ENCODE measurements at places on chromosomes 1 and 21. TPM values are rescaled to one million over a fixed set of nuclear protein-coding genes. Genes with fewer than 3 reads are reported as not detected.
A peak's percentile ranks its signal among the peaks of the same experiment; 100 is the strongest.

Gene IGSF3
- total RNA-seq: 24.0 TPM

DNA sequence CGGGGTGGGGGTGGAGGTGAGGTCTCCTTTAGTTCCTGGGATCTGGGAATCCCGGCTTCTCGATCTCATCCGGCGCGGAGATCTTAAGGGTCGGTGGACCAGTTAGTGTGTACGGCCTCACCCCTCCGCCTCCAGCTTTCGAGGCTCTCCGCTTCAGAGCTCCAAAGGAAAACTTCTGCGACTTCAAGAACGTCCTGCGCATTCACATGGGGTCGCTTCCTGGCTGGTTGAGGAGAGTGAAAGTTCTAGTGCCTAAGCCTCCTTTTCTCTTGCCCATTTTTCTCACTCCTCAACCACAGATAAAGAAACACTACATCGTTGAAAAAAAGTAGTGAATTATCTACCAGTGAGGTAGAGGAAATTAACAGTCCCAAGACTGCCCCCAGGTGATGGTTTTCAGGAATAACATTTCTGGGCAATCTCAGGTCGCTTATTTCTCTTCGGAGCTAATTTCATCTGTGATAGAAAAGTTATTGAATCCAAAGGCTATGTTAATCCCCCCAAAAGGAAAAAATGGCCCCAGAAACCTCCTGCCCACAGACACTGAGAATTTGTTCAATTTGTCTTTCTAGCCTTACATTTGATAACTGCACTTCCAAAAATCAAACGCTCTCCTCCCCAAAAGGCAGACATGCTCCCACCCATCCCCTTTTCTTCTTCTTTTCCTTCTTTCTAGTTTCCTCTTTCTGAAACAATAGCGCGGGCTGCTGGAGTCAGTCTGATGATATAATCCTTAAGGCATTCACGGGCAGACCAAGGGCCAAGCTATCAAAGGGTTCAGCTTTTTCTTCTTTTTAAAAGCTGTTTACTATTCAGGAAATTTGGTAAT, 20.6 kb upstream of the TBX15 start:
- no peak overlapping the region for H3K4me3 ChIP-seq
- no peak overlapping the region for H3K27ac ChIP-seq
- no peaks in the 10 kb centered on the region for H3K4me1 ChIP-seq
- no peaks in the 10 kb centered on the region for H3K36me3 ChIP-seq
- no peaks in the 10 kb centered on the region for H3K27me3 ChIP-seq
- peak; percentile 38 for DNase-seq

DNA sequence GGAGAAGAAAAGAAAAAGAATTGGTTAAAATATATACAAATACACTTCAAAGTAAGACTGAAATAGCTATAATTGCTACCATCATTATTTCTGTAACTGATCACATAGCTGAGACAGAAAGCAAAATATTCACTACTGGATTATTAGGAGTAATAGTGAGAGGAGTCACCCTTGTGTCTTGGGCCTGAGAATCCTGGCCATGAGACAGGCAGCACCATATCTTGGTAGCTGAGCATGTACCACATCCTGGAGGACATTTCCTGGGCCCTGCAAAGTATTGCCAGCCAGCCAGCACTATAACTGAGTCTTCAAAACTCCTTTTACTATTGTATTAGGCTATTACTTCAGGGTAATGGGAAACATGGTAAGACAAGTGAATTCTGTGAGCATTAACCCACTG, 63.5 kb downstream of the C1orf185 start:
- no peak for DNase-seq
- H3K4me3 ChIP-seq: no peak overlapping the region
- no peaks in the 10 kb centered on the region for H3K4me1 ChIP-seq
- H3K36me3 ChIP-seq: no peaks in the 10 kb centered on the region
- no peaks in the 10 kb centered on the region for H3K27me3 ChIP-seq

DNA sequence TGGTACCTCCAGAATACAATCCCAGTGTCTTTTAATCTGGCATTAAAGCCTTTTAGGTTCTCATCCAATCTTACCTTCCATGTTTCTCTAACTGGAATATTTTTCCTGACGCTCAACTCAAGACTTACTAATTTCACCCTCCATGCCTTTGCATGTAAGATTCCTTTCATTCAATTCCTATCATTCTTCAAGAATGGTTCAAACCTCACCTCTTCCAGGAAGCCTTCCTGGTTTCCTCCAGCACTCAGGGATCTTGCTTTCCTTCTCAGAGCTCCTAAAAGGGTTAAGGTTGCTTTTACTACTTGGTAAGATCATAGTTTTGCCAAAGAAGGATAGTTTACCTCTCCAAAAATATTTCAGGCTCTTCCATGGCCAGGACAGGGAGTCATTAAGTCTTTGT, 91.2 kb upstream of the CACNA1E start:
- H3K4me3 ChIP-seq: no peak overlapping the region
- H3K27me3 ChIP-seq: no peaks in the 10 kb centered on the region
- DNase-seq: no peak
- no peaks in the 10 kb centered on the region for H3K36me3 ChIP-seq

GRCh38 chr1:43425045-43425444, 28.7 kb downstream of the HYI start:
- H3K27ac ChIP-seq: no peak overlapping the region
- H3K27me3 ChIP-seq: no peaks in the 10 kb centered on the region
- no peak for DNase-seq
- no peak overlapping the region for H3K4me3 ChIP-seq

GRCh38 chr1:169572187-169572586, 14.1 kb downstream of the F5 start:
- no peak overlapping the region for H3K4me3 ChIP-seq
- H3K36me3 ChIP-seq: no peaks in the 10 kb centered on the region
- peak; percentile 42 for DNase-seq

- no peak overlapping the region for H3K4me3 ChIP-seq
- H3K27ac ChIP-seq: no peak overlapping the region
- no peaks in the 10 kb centered on the region for H3K4me1 ChIP-seq
- no peaks in the 10 kb centered on the region for H3K27me3 ChIP-seq
Observed at GRCh38 chr1:221138516-221138915, 259.3 kb downstream of the HLX start.
